ENCODE measurements at places on chromosomes 13 and 19.

GRCh38 chr19:5074830-5075394, 106.0 kb downstream of the KDM4B start:
- DNase-seq, result no peak

- no peak for DNase-seq
Measured at GRCh38 chr13:85521657-85522056, 277.6 kb downstream of the SLITRK6 start.

- DNase-seq, result no peak
Measured at GRCh38 chr19:8128551-8128950, 20.8 kb downstream of the FBN3 start.

GRCh38 chr13:36915896-36916640, 4.0 kb downstream of the SMAD9 start:
- no peak for DNase-seq

- DNase-seq, result no peak
Measured at GRCh38 chr13:91014696-91015095, 332.8 kb upstream of the MIR17HG start.

DNA sequence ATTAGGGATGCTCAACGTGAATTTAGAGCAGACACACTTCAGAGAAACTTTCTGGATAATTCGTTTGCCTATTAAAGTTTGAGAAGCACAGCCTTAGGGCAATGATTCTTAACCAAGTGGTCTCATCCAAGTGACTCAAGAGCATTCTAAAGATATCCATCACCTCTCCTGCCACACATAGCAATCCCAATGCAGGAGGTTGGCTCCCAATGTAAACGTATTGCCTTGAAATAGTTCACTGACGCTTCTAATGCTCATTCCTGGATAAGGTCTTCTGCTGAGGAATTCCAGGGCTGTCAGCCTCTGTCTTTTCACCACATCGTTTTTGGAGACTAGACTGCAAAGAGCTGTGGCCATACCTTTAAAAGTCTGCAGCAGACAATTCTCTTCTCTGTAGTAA, 279.8 kb upstream of the DACH1 start:
- no peak for DNase-seq

DNA sequence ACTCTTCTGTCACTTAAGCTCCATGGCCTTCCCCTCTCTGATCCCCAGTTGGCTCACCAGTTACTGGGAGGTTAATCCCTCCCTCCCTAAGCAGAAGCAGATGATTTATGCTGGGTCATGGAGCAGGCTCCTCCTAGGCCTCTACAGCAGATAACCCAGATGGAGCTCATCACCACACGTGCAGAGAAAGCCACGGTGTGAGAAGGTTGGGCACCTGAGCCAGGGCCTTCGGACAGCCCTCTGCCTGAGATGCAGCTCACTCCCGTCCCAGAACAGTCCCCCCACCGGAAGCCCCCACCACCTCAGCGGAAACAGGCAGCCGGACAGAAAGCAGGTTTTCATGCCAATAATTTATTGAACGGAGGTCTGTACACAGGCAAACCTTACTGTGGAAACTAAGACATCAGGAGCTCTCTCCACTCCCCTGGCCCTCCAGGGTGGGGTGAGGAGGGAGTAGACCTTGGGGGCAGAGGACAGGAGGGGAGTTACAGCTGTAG, 9.8 kb downstream of the ZNF526 start:
- no peak for DNase-seq

- no peak for DNase-seq
Measured at GRCh38 chr13:51976890-51977289, 34.4 kb downstream of the ATP7B start.

- no peak for DNase-seq
Measured at GRCh38 chr19:15393963-15394362, 14.4 kb upstream of the AKAP8 start.

DNA sequence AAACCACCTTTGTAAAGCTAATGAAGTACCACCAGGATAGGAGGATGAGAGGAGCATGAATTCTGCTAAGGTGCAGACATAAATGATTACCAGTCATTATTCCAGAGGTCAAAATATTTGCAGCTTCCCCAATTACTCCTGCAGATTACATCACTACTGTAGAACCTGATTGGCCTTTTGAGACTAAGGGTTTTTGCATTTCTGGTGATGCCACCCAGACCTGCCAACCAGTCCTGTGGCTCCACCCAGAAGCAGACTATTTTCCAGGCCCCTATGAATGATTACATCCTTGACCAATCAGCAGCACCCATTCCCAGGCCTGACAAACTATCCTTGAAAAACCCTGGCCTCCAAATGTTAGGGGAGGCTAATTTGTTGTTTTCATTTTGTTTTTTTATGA, 11.2 kb upstream of the KCNC3 start:
- DNase-seq, result no peak
